C1 segment of cervical spinal cord (tissue), 14 donors: ENCODE measurements at places on chromosomes 3 and 15.

- no peak for DNase-seq
Observed at GRCh38 chr3:111229301-111229700, 157.7 kb downstream of the NECTIN3 start.

GRCh38 chr15:45116482-45117307, 2.6 kb downstream of the DUOXA2 start:
- DNase-seq = no peak

DNA sequence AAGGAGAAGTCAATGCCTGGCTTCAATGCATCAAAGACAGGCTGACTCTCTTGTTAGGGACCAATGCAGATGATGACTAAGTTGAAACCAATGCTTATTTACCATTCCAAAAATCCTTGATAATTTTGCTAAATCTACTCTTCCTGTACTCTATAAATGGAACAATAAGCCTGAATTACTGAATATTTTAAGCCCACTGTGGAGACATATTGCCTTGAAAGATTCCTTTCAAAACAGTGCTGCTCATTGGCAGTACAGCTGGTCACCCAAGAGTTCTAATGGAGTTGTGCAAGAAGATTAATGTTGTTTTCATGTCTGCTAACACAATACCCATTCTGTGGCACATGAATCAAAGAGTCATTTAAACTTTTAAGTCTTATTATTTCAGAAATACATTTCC, 181.0 kb upstream of the CBLB start:
- no peak for DNase-seq

- DNase-seq = no peak
Observed at GRCh38 chr3:179503640-179504039, 52.4 kb upstream of the GNB4 start.

GRCh38 chr3:170418422-170419398, at the start of gene CLDN11:
Gene CLDN11 (plus strand): TSS chr3:170418868. CDS start chr3:170419067, 199 bp downstream.
- peak; percentile 44 for DNase-seq

DNA sequence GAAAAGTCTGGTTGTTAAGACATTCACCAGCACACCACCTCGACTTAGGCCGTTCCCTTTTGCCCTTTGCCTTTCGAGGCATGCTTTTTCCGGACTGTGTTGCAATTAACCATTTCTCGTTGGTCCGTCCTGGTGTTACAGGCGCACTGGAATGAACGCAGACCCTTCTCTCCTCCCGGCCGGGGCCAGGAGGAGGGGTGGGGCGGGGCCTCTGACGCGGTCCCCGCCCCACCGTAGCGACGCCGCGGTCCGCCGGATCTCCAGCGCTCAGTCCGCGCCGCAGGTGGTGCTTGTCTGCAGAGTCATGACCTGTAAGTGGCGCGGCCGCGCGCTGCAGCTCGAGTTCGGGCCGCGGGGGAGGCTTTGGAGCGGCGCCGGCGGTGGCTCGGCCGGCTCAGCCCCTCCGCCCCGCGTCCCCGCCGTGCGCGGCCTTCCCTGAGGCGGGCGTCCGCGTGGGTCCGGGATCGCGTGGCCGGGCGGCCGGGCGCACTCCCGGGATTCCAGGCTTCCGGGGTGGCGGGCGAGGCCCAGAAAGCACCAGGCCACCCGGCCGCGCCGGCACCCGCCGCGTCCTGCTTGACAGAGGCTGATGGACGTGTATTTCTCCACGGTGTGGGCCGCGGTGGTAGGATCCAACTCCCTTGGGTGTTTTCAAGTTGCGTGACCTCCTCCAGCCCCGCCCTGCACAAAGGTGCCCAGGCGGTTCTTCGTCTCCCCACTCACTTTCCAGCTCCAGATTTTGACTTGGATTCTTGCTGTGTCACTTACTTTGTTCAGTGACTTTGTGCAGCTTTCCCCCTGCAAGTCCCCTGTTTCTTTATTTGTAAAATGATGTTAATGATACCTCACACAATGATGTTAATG, at the start of gene NIT2:
NIT2 (plus strand) TSS at position 270 of the 864 bp plus-strand sequence; CDS start at position 305, 35 bp downstream.
- peak; percentile 64 for DNase-seq

DNA sequence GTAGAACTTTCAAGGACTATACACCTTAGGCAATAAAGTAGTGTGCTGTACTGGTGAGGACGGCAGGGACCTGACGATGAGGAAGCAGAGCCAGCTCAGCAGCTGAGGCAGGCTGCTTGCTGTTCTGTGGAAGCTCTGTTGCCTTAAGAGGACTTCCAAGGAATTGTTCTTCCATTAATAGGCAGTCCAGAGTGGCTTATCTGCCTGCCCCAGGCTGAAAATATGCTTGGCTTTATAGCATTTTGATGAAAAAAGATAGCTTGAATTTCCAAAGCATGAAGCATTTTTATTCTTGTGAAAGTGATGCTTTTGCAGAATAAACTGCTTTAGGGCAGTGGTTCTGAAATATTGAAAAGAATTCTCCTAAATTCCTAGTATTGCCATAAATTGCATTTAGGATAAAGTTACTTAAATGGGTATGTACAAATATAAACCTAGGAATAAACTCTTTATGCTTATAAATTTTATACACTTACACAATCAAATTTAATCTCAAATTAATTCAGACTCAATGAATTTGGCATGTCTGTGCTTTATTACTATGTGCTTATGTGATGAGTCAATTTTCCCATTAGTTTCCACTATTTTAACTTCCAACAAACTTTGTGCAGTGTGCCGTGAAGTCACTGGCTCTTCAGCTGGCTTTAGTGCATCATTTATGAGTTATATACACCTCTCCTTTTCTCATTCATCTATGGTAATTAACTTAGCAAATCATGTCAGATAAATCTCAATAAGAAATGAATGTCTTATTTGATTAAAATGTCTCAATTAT, 231.0 kb upstream of the RASGRP1 start:
- no peak for DNase-seq

- no peak for DNase-seq
Observed at GRCh38 chr3:50266836-50267235, 2.1 kb upstream of the SEMA3B start.

DNA sequence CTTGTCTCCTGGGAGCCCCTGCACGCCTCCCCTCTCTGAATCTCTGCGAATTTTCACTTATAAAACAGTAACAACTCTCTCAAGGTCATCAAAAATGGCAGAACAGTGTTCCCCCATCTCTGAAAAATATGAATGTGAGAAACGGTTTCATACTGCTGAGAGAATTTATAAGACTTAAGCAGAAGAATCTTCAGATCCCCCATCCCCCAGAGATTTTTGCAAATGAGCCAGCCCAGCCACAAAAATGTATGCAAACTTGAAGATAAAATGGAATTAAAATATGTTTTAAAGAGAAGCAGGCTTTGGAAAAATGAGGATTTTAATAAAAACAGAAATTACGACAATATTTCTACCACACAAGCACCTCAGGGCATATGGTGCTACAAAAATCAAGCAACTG, 173.0 kb downstream of the STT3B start:
- DNase-seq = no peak

GRCh38 chr3:62638316-62638715, 236.9 kb downstream of the CADPS start:
- DNase-seq = no peak

GRCh38 chr3:58874248-58874741, 175.5 kb downstream of the CFAP20DC start:
- no peak for DNase-seq

DNA sequence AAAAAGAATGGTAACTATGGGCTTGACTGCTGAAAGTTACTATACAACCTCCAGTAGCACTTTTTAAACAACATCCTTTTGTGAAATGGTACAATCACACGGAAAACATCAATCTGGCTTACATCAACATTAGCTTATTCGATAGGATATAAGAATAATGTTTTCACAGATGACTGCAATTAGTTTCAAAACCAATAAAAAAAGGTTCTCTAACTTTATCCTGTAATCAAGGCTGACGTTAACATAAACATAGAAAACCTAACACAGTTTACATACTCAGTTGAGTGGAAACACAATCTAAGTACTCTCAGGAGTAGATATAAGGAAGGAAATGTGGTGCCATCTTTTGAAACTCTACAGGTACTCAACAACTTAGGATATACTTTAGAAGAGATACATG, 102.2 kb downstream of the DLG1 start:
- no peak for DNase-seq

GRCh38 chr3:178336336-178336735, 199.9 kb upstream of the KCNMB2 start:
- no peak for DNase-seq

DNA sequence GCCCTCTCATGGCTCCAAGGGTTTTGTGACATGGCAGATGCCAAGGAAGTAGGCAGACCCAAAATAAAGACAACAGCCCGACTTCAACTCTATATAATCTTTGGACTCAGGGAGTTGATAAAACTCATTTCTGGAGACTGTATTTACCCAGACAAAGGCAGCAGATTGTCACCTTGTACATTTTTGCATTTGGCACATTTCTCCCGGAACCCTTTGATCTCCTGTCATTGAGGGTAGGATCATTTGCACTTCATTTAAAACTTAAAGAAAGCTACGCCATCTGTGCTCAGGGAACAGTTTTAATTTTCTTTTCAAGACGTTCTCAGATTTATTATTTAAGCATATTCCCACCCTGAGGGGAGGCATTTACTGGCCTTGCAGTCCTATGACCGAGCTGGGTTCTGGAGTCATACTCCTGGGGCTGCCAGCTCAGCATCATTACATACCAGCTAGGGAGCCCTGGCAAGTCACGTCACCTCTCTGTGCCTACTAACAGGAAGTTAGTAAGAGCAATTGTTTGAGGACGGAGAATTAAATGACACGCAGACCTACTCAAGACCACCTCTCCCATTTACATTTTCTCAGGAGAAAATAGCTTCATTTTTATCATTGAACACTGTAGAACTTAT, 5.9 kb downstream of the CDCP1 start:
- DNase-seq = no peak

- DNase-seq = no peak
Observed at GRCh38 chr3:115325539-115325938, 178.5 kb upstream of the ZBTB20 start.

GRCh38 chr3:43996379-43997301, 245.0 kb upstream of the TOPAZ1 start:
- no peak for DNase-seq

DNA sequence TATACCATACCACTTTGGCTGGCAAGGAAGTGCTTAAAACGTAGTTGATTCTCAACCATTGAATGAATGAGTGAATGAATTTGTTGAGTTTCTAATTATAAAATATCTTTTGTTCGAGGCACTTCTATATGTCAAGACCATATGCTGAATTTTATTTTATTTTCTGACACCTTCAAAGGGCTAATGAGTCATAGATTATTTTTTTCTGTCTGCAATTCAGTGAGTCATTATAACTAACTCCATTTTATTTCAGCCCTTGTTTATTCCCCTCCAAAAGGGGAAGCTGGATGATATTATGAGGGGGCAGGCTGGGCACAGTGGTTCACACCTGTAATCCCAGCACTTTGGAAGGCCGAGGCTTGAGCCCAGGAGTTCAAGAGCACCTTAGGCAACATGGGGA, 142.4 kb downstream of the P2RY1 start:
- DNase-seq = no peak

GRCh38 chr3:13896473-13897154, 16.7 kb upstream of the WNT7A start:
- no peak for DNase-seq

DNA sequence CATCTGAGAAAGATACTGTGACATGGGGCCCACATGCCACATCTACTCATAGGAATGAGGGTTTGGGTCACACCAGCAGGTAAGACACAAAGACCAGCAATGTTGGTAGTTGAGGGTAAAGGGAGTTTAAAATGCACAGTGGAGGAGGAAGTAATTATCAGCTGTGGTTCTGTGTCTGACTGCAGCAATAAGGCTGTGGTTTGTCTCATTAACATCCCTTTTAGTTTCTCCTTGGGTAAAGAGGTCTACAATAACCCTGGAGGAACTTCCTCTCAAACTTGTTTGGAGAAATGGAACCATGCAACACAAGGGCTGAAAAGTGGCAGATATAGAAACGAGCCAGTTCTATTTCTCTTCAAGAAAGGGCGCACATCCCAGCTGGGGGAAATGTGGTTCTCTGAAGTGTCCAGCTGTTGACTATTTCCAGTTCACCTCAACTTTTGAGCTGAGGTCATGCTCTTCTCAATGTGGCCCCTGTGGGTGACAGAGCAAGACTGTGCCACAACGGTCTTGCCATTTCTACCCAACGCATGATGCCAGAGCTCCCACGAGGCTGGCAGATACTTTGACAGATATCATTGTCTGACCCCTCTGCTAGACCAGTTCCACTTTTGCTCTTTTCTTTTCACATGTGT, 234.3 kb downstream of the SQOR start:
- no peak for DNase-seq

- DNase-seq = no peak
Observed at GRCh38 chr15:101119181-101119580, 132.7 kb downstream of the CHSY1 start.

GRCh38 chr3:194910414-194910984, 224.8 kb downstream of the FAM43A start:
- DNase-seq = no peak

DNA sequence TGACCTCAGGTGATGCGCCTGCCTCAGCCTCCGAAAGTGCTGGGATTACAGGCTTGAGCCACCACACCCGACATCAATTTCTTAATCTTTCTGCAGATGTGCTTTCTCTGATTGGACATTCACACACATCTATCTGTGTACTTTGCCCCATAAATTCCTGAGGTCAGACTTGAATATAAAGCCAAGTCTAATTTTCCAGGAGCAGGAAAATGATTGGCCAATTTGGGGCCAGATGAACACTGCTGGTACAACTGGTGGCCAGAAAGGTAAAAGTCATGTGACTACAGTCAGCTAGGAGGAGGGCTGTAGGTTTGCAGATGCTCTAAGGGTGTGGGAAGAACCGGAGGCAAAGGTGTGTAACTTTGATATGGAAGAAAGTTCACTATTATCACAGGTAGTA, 3.2 kb upstream of the RAD51 start:
- DNase-seq = no peak

DNA sequence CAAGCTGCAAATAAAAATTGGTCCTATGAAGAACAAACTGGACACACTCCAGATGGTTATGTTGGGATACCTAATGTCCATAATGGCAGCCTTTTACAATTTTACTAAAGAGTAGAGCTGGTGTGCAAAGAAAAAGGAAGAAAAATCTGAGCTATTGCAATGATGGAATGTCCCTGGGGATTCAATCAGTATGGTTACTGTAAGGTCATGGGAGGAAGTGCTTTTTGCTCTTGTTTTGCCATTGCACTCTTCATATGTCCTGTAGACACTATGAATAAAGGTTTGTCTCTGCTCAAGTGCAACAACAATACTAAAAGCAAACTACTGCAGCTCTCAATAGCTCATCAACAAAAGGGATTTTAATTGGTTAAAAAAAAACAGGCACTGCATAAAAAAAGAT, 5.4 kb downstream of the PFN2 start:
- DNase-seq = no peak

- no peak for DNase-seq
Observed at GRCh38 chr15:92747047-92747446, 91.5 kb upstream of the FAM174B start.

- no peak for DNase-seq
Observed at GRCh38 chr3:140004271-140004670, 69.3 kb downstream of the CLSTN2 start.
